ENCODE measurements at places on chromosomes 5 and 9. TPM values are rescaled to one million over a fixed set of nuclear protein-coding genes. Genes with fewer than 3 reads are reported as not detected.
A peak's percentile ranks its signal among the peaks of the same experiment; 100 is the strongest.

The PCDHA6 gene
- 1.1 TPM for total RNA-seq

The GZMA gene
- total RNA-seq, result not detected

The TRPM6 gene
- total RNA-seq, result under 0.01 TPM

The NME5 gene
- 5.9 TPM for total RNA-seq

The RFESD gene
- 4.3 TPM for total RNA-seq

The FOXD4L4 gene
- under 0.01 TPM for total RNA-seq

The FBN2 gene
- total RNA-seq, result 33.0 TPM

The PCDHGA3 gene
- 2.9 TPM for total RNA-seq

DNA sequence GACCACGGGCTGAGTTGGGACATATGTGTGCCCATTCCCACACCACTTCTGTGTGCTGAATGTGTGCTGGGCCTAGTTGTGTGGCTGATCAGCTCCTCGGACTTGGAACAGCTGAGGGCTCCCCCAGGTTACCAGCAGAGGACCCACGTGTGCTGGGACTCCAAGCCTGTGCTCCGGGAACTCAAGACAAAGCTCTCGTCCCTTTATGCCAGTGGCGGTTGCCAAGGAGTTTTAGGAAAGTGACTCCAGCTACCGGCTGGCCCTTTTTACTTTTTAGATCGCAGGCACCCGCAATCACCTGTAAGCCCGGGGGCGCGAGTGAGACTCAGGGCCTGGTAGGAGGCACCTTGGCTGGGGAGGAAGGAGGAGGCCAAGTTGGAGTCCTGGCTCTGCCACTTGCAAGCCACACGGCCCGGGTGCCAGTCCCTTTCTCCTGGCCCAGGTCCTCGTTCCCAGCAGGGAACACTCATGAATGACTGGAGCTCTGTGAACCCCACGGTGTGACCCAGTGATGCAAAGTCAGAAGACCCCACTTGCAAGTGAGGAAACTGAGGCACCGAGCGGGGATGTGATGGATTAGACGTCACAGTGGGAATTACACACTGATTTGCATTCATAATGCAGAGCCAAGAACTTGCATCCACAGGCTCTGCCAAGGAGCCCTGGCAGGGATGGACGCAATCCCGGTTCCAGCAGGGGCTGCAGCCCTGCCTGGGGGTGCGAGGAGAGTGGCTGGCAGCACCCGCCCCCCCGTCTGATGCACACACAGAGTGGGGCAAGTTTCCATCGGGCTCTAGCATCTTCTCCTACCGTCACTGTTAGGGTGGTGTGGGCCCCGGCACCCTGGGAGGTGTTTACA, 26.9 kb downstream of the CRB2 start:
- no peak overlapping the region for H3K27ac ChIP-seq
- no peak overlapping the region for H3K4me3 ChIP-seq
- H3K4me1 ChIP-seq, result no peaks in the 10 kb centered on the region
- peaks cover 8% of the 10 kb centered on the region for H3K27me3 ChIP-seq
- no peaks in the 10 kb centered on the region for H3K36me3 ChIP-seq
- DNase-seq, result no peak

DNA sequence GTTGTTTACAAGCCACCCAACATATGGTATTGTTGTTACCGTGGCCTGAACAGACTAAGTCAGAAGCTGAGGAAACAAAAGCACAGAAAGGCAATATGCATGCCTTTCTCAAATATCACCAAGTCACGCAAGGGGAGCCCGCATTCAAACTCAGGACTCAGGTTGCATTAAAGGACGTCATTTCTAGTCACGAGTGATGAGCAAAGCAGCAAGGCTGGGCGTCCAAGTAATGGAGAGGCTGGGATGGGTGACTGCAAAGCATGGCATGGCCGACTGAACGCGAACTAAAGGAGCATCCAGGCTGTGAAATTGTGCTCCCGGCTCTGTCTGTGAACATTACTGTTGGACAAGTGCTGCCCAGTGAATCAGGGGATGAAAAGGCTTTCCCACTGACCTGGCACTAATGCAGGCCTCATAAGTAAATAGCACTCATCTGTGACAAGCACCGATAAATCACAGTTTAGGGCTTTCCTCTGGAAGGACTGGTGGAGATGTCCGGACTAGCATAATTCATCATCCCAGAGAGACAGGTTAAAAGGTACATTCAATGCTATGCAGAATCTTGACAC, 202.8 kb downstream of the SPOCK1 start:
- H3K4me3 ChIP-seq, result no peak overlapping the region
- no peaks in the 10 kb centered on the region for H3K36me3 ChIP-seq
- peaks cover 18% of the 10 kb centered on the region for H3K4me1 ChIP-seq
- no peaks in the 10 kb centered on the region for H3K27me3 ChIP-seq
- no peak overlapping the region for H3K27ac ChIP-seq

- H3K4me1 ChIP-seq, result peaks cover 6% of the 10 kb centered on the region
- no peak overlapping the region for H3K27ac ChIP-seq
- no peak for DNase-seq
- H3K27me3 ChIP-seq, result peaks cover 18% of the 10 kb centered on the region
Observed at GRCh38 chr9:34499076-34499475, 23.7 kb downstream of the ENHO start.

- peaks cover 17% of the 10 kb centered on the region for H3K4me1 ChIP-seq
- no peak overlapping the region for H3K4me3 ChIP-seq
- H3K36me3 ChIP-seq, result no peaks in the 10 kb centered on the region
- H3K27me3 ChIP-seq, result no peaks in the 10 kb centered on the region
- peak overlapping the region; percentile 45 for H3K27ac ChIP-seq
- peak; percentile 77 for DNase-seq
Observed at GRCh38 chr9:137632230-137633161, 13.7 kb downstream of the EHMT1 start.

- no peaks in the 10 kb centered on the region for H3K27me3 ChIP-seq
- H3K36me3 ChIP-seq, result no peaks in the 10 kb centered on the region
- no peaks in the 10 kb centered on the region for H3K4me1 ChIP-seq
- DNase-seq, result no peak
Observed at GRCh38 chr5:53309653-53310052, 170.8 kb upstream of the FST start.

- no peaks in the 10 kb centered on the region for H3K4me1 ChIP-seq
- H3K27ac ChIP-seq, result no peak overlapping the region
- no peaks in the 10 kb centered on the region for H3K27me3 ChIP-seq
- H3K4me3 ChIP-seq, result no peak overlapping the region
- H3K36me3 ChIP-seq, result no peaks in the 10 kb centered on the region
Observed at GRCh38 chr9:134988706-134989105, 71.0 kb upstream of the FCN1 start.

DNA sequence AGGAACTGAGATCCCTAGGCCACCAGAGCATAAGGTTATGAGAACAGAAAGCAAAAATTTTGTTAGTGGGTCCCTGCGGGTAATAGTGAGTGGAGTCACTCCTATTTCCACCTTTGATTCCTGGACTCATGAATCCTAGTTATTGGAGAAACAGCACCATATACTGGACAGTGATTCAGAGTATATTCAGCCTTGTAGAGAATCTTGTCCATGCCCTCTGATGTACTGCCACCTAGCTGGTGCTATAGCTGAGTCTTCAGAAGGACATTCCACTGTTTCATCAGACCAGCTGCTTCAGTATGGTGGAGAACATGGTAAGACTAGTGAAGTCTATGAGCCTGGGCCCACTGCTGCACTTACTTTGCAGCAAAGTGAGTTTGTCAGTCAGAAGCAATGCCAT, 25.0 kb upstream of the ITGA2 start:
- no peak overlapping the region for H3K4me3 ChIP-seq
- no peaks in the 10 kb centered on the region for H3K4me1 ChIP-seq
- DNase-seq, result no peak
- no peak overlapping the region for H3K27ac ChIP-seq

- H3K27ac ChIP-seq, result peak overlapping the region; percentile 37
- H3K36me3 ChIP-seq, result peaks cover 30% of the 10 kb centered on the region
- H3K27me3 ChIP-seq, result no peaks in the 10 kb centered on the region
- H3K4me1 ChIP-seq, result peaks cover 15% of the 10 kb centered on the region
- DNase-seq, result no peak
- H3K4me3 ChIP-seq, result no peak overlapping the region
Observed at GRCh38 chr5:173602423-173602822, 14.0 kb downstream of the BOD1 start.

DNA sequence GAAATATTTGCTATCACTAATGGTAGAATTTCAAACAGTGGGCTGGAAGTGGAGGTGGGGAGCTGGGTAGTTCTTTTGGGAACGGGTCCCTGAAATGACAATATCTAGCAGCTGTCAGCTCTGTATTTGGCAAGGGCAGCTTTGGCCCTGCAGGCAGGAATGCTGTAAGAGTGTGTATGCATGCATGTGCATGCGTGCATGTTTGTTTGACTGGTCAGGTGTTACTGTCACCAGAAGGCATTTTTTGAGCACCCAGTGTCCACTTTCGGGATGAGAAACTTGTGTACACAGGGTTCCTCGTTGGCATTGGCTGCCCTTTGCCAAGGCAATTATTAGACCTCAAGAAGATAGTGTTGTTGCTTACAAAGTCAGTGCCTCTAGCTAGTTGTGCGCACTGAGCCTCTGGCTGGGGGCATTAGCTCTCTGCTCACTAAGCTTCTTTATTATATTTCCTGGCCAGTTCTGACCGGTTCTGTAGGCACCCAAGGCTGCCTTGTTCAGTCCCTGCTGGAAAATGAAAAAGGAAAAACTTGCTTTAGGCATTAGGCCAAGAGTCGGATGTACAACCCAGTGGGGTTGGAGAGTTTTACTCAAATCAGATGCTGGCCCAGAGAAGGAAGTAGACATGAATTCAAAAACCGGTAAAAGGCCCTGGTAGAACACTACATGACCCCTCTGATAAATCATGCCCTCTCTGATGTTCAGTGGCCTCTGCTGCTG, 2.0 kb downstream of the CYFIP2 start:
- H3K4me3 ChIP-seq, result no peak overlapping the region
- H3K4me1 ChIP-seq, result no peaks in the 10 kb centered on the region
- H3K27me3 ChIP-seq, result peaks cover 16% of the 10 kb centered on the region
- no peak for DNase-seq
- H3K36me3 ChIP-seq, result no peaks in the 10 kb centered on the region

GRCh38 chr5:115979201-115980041, 17.1 kb downstream of the LVRN start:
- no peaks in the 10 kb centered on the region for H3K27me3 ChIP-seq
- H3K4me1 ChIP-seq, result peaks cover 21% of the 10 kb centered on the region
- no peaks in the 10 kb centered on the region for H3K36me3 ChIP-seq
- H3K27ac ChIP-seq, result no peak overlapping the region
- no peak for DNase-seq

GRCh38 chr5:16970826-16971225, 34.7 kb upstream of the MYO10 start:
- DNase-seq, result peak; percentile 80
- H3K4me1 ChIP-seq, result no peaks in the 10 kb centered on the region
- H3K27ac ChIP-seq, result no peak overlapping the region
- no peaks in the 10 kb centered on the region for H3K27me3 ChIP-seq
- H3K36me3 ChIP-seq, result no peaks in the 10 kb centered on the region
- no peak overlapping the region for H3K4me3 ChIP-seq

- H3K27me3 ChIP-seq, result no peaks in the 10 kb centered on the region
- H3K27ac ChIP-seq, result peak overlapping the region; percentile 94
- peak; percentile 84 for DNase-seq
- H3K4me1 ChIP-seq, result peaks cover 24% of the 10 kb centered on the region
Observed at GRCh38 chr9:78707481-78707991, 410.6 kb downstream of the PSAT1 start.

- H3K27me3 ChIP-seq, result no peaks in the 10 kb centered on the region
- DNase-seq, result no peak
Observed at GRCh38 chr5:143316337-143316736, 87.1 kb downstream of the NR3C1 start.

DNA sequence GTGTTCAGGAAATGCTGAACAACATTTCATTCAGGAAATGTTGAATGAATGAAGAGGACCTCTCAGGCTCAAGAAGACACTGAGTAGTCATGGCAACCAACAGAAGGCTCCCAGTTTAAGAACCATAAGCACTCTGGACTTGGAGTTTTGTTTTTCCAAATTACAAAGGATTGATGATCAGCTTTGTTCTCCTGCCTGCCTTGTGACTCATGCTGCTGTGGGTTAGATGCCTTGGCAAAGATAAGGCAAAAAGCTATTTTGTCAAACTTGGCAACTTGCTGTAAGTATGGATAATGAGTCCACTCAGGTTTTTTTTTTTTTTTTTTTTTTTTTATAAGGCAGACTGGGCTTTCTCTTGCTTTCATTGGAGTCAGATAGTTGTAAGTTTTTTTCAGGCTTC, 365.0 kb downstream of the TMEM232 start:
- no peaks in the 10 kb centered on the region for H3K27me3 ChIP-seq
- no peaks in the 10 kb centered on the region for H3K4me1 ChIP-seq
- H3K36me3 ChIP-seq, result no peaks in the 10 kb centered on the region
- no peak overlapping the region for H3K4me3 ChIP-seq

- no peaks in the 10 kb centered on the region for H3K36me3 ChIP-seq
- DNase-seq, result peak; percentile 92
- peaks cover 13% of the 10 kb centered on the region for H3K27me3 ChIP-seq
- no peak overlapping the region for H3K27ac ChIP-seq
Observed at GRCh38 chr9:33446240-33446945, 1.0 kb downstream of the AQP3 start.

DNA sequence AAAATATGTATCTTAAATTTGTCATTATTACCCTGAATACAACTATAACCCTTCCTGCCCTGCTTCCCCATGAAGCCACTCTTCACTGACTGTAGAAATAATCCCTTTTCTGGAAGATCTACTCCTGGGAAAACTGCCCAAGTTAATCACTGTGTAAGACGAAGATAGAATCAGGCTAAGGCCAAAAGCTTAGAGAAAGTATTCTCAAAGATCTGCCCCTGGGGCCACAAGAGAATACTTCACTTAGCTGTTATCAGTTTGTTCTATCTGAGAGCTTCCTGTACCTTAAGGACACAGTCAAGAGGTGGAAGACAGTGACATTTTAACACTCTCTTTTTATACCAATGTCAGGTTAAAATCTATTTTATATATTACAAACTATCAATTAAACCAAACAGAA, 33.8 kb downstream of the RNF145 start:
- H3K4me1 ChIP-seq, result peaks cover 36% of the 10 kb centered on the region
- H3K4me3 ChIP-seq, result no peak overlapping the region
- peak overlapping the region; percentile 59 for H3K27ac ChIP-seq
- H3K27me3 ChIP-seq, result no peaks in the 10 kb centered on the region
- peaks cover 18% of the 10 kb centered on the region for H3K36me3 ChIP-seq

DNA sequence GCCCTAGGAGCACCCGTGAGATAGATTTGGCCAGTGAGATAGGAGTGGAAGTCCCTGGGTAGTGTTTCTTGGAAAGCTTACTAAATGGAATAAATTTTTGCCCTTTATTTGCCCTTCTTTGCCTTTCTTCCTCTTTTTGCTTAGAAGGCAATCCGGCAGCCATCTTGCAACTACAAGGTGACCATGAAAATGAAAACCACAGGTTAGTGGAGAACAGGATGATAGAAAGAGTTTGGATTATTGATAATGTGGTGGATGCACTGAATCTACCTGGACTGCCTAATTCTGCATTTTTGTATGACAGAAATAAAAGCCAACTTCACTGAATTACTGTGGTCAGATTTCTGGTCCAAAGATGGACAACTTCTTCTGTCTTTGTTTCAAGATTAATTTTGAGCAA, 33.2 kb downstream of the TARS1 start:
- DNase-seq, result no peak
- H3K36me3 ChIP-seq, result peaks cover 62% of the 10 kb centered on the region
- H3K27ac ChIP-seq, result no peak overlapping the region

- H3K4me1 ChIP-seq, result peaks cover 46% of the 10 kb centered on the region
- no peak for DNase-seq
- no peaks in the 10 kb centered on the region for H3K27me3 ChIP-seq
- H3K36me3 ChIP-seq, result peaks cover 54% of the 10 kb centered on the region
- H3K4me3 ChIP-seq, result no peak overlapping the region
Observed at GRCh38 chr5:34694012-34694411, 37.9 kb downstream of the RAI14 start.

- no peaks in the 10 kb centered on the region for H3K36me3 ChIP-seq
- H3K4me1 ChIP-seq, result peaks cover 46% of the 10 kb centered on the region
- no peaks in the 10 kb centered on the region for H3K27me3 ChIP-seq
- H3K4me3 ChIP-seq, result no peak overlapping the region
- DNase-seq, result no peak
Observed at GRCh38 chr5:72474516-72474915, 32.7 kb downstream of the ZNF366 start.

All from osteoblast (primary cell).